ENCODE measurements at places on chromosomes 4 and X. TPM values are rescaled to one million over a fixed set of nuclear protein-coding genes. Genes with fewer than 3 reads are reported as not detected.

DNA sequence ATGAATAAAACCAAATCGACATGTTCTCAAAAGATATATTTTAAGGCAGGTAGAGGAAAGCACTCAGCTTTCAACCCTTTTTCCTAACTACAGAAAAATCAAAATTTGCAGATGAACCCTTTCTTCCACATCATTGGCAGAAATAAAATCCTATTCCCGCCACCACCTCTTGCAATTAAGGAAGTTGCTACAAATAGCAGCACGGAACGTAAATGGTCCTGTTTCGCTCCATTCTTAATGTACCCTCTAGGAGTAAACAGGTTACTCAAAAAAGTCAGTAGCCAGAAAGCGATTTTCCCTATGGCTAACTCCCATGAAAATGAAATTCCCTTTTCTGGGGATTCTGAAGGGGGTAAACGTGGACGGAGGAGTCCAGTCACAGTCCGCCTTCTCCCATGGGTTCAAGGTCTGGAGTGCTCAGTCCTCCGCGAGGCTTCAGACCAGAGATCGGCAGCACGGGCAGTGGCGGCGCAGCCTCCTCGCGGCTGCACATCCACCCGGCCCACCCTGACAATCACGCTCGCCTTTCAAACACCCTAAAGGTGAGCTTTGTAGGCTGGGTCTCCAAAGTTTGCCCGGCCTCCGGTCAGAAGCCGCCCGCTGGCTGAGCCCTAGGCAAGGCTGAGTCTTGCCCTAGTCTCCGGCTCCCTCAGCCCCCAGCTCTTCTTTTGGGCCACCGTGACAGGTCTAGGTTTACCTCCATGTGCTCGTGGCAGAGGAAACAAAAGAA, 1.8 kb downstream of the ATP11C start:
- peak; percentile 21 for DNase-seq

DNA sequence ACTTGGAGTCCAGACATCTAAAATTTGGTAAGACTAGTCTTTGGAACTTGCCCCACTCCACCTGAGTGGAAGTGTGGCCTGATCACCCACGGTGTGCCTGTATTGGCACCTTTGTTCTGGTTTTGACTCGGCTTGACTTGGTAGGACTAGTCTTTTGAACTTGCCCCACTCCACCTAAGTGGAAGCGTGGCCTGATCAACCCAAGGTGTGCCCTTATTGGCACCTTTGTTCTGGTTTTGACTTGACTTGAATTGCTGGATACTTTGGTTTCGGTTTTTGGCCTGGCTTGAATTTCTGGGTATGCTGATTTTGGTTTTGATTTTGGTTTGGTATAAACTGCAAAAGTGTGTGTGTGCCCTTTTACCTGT, 44.7 kb upstream of the UGT2B7 start:
- no peak for DNase-seq

- DNase-seq: no peak
Measured at GRCh38 chr4:83392562-83392961, 57.9 kb upstream of the HPSE start.

DNA sequence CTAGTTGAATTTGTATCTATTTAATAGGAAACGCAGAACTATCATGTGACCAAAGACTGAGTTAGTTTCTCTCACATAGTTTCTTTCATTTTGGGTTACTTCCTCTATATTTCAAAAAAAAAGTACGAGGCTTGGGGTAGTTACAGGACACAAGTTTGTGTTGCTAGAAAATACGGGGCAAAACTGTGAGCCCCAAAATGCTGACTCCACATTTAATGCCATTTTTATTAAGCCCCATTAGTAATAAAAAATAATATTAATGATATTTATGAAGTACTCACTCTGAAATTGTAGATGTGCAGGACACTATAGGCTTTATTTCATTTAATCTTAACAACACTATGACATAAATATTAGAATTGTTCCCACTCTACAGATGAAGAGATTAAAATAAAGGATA, 268.6 kb downstream of the DTHD1 start:
- no peak for DNase-seq

Gene SMIM10L2A
- 0.24 TPM for total RNA-seq

Gene TIMP1
- total RNA-seq: 31.5 TPM

Data from activated T-cell treated with anti-CD3 and anti-CD28 coated beads, Interleukin-2, amount 50 U/mL, for 72 hours (primary cell).